Immature natural killer cell (primary cell): ENCODE measurements at places on chromosomes 1 and 21. TPM values are rescaled to one million over a fixed set of nuclear protein-coding genes. Genes with fewer than 3 reads are reported as not detected.

DNA sequence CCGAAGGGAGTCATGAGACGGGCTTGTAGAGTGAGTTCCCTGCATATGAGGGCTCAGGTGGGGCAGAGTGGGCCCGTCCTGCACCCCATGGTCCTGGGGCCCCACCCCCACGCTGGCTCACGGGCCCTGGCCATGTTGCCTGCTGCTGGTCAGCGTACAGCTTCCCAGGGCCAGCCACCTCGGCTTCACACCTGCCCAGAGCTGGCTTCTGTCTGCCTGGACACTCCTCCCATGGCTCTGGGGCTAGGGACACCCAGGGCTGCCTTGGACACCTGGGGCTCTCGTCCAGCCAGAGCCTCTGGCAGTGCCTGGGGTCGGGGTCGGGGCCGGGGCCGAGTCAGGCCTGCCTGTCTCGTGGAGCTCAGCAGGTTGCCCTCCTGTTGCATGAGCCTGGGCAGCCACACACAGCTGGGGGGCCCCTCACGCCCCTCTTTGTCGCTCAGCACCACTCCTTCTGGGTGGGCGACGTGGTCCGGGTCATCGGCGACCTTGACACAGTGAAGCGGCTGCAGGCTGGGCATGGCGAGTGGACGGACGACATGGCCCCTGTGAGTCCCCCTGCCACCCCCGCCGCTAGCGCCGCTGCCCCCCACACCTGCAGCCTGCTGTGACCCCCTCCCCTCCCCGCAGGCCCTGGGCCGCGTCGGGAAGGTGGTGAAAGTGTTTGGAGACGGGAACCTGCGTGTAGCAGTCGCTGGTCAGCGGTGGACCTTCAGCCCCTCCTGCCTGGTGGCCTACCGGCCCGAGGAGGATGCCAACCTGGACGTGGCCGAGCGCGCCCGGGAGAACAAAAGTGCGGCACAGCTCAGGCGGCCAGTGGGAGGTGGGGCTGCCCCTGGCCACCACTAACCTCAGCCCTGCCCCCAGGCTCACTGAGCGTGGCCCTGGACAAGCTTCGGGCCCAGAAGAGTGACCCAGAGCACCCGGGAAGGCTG lies 5.5 kb upstream of the MMP23B start:
- no peak for DNase-seq
- no peak overlapping the region for H3K27ac ChIP-seq
- no peaks in the 10 kb centered on the region for H3K36me3 ChIP-seq
- peaks cover 9% of the 10 kb centered on the region for H3K27me3 ChIP-seq

- peaks cover 11% of the 10 kb centered on the region for H3K27me3 ChIP-seq
- peak overlapping the region; percentile 85 for H3K4me3 ChIP-seq
- peak overlapping the region; percentile 93 for H3K27ac ChIP-seq
- DNase-seq, result peak; percentile 66
These were observed 712 bp downstream of the DEGS1 start for GRCh38 chr1:224183591-224184312.

GRCh38 chr1:152933196-152933595 lies 13.8 kb upstream of the SPRR5 start:
- H3K36me3 ChIP-seq, result no peaks in the 10 kb centered on the region
- H3K27ac ChIP-seq, result no peak overlapping the region
- H3K4me3 ChIP-seq, result no peak overlapping the region
- H3K27me3 ChIP-seq, result no peaks in the 10 kb centered on the region

DNA sequence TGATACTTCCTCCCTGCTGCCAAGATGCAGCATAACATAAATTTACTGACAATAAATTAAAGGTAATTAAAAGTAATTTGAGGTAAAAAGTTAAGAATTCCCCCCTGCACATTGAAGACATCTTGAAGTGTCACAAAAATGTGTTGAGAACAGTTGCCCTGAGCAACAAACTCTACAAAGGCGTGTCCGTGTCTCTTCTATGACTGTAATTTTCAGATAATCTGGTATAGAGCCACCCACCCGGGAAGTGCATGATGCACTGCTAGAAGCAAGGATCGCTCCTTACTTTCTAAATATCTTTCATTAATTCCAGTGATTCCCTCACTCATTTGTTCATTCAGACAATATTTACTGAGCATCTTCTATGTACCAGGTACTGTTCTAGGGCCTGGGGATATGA lies 11.0 kb upstream of the CASQ1 start:
- no peaks in the 10 kb centered on the region for H3K36me3 ChIP-seq
- H3K27me3 ChIP-seq, result peaks cover 2% of the 10 kb centered on the region
- H3K4me1 ChIP-seq, result no peaks in the 10 kb centered on the region
- no peak overlapping the region for H3K4me3 ChIP-seq

GRCh38 chr1:226945106-226945857 lies 5.2 kb downstream of the COQ8A start:
- peaks cover 32% of the 10 kb centered on the region for H3K4me1 ChIP-seq
- H3K4me3 ChIP-seq, result no peak overlapping the region
- peaks cover 4% of the 10 kb centered on the region for H3K36me3 ChIP-seq
- no peak overlapping the region for H3K27ac ChIP-seq

DNA sequence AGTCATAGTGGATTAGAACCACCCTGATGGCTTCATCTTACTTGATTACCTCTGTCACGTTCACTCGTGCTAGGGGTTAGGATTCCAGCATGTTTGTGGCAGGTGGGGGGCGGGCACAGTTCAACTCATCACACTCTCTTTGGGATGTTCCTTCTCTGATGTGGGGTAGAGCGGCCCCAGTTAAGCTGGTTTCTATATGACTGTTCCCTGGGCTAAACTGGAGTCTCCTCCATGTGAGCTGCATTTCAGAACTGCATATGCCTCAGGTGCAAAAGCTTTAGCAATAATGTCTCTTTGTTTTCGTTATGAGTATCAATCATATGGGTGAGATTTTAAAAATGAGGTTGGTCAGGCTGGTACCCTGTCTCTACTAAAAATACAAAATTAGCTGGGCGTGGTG lies 393.2 kb downstream of the RPS6KC1 start:
- no peak for DNase-seq
- H3K4me3 ChIP-seq, result no peak overlapping the region
- no peaks in the 10 kb centered on the region for H3K27me3 ChIP-seq
- no peaks in the 10 kb centered on the region for H3K4me1 ChIP-seq

DNA sequence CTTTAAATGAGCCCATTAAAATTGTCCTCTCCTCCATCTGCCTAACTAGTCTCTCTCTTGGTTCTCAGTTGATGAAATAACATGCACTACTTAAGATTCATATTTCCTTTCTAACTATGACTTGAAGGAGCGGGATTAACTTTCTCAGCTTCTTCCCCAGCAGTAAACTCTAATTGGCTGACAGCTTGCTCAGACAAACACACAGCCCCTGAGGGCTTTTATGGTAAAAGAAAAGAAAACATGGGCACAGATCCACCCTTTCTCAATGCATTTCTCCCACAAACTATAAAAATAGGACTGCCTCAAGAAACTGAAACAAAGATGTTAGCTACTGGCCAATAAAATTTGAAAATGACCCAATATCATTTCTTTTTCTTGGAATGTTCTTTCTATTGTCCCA lies 703.1 kb downstream of the ADGRL2 start:
- H3K27me3 ChIP-seq, result no peaks in the 10 kb centered on the region
- no peaks in the 10 kb centered on the region for H3K4me1 ChIP-seq

DNA sequence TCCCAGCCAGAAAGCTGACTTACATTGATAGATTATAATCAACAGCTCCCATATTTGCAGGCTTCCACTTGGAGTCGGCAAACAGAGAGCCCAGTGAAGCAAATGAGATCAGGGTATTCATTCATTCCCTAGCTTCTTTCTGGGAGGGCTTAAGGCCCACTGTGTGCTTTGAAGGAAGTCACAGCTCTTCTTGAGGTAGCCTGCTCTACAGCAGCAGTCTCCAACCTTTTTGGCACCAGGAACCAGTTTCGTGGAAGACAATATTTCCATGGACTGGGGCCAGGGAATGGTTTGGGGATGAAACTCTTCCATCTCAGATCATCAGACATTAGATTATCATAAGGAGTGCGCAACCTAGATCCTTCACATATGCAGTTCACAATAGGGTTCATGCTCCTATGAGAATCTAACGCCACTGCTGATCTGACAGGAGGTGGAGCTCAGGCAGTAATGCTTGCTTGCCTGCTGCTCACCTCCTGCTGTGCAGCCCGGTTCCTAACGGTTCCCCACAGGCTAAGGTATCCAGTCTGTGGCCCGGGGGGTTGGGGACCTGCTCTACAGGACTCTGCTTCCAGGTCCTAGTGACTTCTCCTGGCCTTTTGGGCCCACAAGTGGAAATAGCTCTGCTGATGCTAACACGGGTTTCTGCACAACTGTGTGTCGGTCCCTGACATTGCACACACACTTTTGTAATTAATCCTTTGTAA lies 13.7 kb upstream of the ADAM30 start:
- H3K4me3 ChIP-seq, result no peak overlapping the region
- H3K4me1 ChIP-seq, result peaks cover 13% of the 10 kb centered on the region
- peaks cover 4% of the 10 kb centered on the region for H3K27me3 ChIP-seq
- H3K36me3 ChIP-seq, result peaks cover 12% of the 10 kb centered on the region
- DNase-seq, result no peak

DNA sequence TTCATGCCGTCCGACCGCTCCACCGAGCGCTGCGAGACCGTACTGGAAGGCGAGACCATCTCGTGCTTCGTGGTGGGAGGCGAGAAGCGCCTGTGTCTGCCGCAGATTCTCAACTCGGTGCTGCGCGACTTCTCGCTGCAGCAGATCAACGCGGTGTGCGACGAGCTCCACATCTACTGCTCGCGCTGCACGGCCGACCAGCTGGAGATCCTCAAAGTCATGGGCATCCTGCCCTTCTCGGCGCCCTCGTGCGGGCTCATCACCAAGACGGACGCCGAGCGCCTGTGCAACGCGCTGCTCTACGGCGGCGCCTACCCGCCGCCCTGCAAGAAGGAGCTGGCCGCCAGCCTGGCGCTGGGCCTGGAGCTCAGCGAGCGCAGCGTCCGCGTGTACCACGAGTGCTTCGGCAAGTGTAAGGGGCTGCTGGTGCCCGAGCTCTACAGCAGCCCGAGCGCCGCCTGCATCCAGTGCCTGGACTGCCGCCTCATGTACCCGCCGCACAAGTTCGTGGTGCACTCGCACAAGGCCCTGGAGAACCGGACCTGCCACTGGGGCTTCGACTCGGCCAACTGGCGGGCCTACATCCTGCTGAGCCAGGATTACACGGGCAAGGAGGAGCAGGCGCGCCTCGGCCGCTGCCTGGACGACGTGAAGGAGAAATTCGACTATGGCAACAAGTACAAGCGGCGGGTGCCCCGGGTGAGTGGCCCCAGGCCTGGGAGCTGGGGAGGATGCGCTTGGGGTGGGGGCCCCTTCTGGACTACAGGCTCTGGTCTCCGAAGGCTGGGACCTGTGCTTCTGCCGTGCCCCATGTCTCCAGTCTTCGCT lies 1.1 kb downstream of the SKI start:
- peak overlapping the region; percentile 93 for H3K4me3 ChIP-seq
- H3K36me3 ChIP-seq, result no peaks in the 10 kb centered on the region
- peak overlapping the region; percentile 99 for H3K27ac ChIP-seq

GRCh38 chr1:160221089-160221488 lies 15.9 kb downstream of the PEA15 start:
- no peak overlapping the region for H3K4me3 ChIP-seq
- peaks cover 2% of the 10 kb centered on the region for H3K27me3 ChIP-seq
- no peak overlapping the region for H3K27ac ChIP-seq

DNA sequence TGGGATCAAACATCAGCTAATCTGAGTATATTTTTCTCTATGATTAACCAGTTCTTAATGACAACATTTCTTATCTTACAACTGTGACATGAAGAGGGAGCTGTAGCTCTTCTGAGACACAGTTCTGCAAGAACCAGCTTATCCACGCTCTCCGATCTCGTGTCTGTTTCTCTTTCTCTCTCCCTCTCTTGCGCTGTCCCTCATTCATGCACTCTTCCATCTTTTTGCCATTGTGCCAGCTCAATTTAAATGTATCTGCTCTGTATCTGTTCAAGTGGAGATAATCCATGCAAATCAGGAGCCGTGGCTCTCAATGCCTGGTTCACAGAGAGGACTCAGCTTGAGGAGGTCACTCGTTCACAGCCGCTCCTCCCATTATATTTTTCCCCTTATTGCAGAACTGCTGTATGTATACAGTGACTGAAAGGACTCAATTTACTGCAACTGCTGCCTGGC lies 494.7 kb upstream of the ADGRL2 start:
- H3K27ac ChIP-seq, result no peak overlapping the region
- no peaks in the 10 kb centered on the region for H3K27me3 ChIP-seq
- no peak overlapping the region for H3K4me3 ChIP-seq
- no peaks in the 10 kb centered on the region for H3K4me1 ChIP-seq
- H3K36me3 ChIP-seq, result no peaks in the 10 kb centered on the region

GRCh38 chr1:188991221-188991930 lies 1486.3 kb downstream of the BRINP3 start:
- no peak overlapping the region for H3K4me3 ChIP-seq
- H3K27me3 ChIP-seq, result no peaks in the 10 kb centered on the region
- peaks cover 6% of the 10 kb centered on the region for H3K36me3 ChIP-seq
- no peak for DNase-seq

- H3K27me3 ChIP-seq, result peaks cover 3% of the 10 kb centered on the region
- peaks cover 35% of the 10 kb centered on the region for H3K4me1 ChIP-seq
These were observed 86.8 kb upstream of the BCAR3 start for GRCh38 chr1:93768380-93768863.

GRCh38 chr1:112522621-112523020 lies 13.9 kb downstream of the WNT2B start:
- DNase-seq, result no peak
- H3K36me3 ChIP-seq, result peaks cover 10% of the 10 kb centered on the region
- H3K27me3 ChIP-seq, result no peaks in the 10 kb centered on the region
- H3K27ac ChIP-seq, result no peak overlapping the region

GRCh38 chr21:42003051-42003461 lies 7.1 kb downstream of the ZBTB21 start:
- no peak for DNase-seq
- peaks cover 22% of the 10 kb centered on the region for H3K36me3 ChIP-seq
- H3K4me3 ChIP-seq, result no peak overlapping the region
- H3K27ac ChIP-seq, result no peak overlapping the region
- no peaks in the 10 kb centered on the region for H3K4me1 ChIP-seq

DNA sequence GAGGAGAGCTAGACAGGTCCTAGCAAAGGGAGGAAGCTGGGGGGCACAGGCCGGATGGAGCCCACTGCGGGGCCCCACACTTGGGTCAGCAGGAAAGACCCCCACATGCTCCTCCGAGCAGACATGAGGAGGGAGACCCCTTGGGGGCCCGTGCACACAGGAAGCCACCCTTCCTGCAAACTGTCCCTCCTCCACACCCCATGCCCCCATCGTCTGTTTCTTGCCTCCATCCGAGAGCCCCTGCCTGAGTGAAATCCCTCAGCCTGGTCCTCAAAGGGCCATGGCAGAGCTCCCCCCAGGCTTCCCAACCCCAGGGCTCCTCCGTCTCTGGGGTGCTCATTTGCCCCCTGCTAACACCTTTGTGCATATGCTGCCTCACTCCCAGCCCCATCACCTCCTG lies 168.0 kb downstream of the PRDM16 start:
- no peak overlapping the region for H3K4me3 ChIP-seq
- H3K4me1 ChIP-seq, result no peaks in the 10 kb centered on the region
- H3K36me3 ChIP-seq, result no peaks in the 10 kb centered on the region

Gene SYNC
- polyA plus RNA-seq, result not detected

DNA sequence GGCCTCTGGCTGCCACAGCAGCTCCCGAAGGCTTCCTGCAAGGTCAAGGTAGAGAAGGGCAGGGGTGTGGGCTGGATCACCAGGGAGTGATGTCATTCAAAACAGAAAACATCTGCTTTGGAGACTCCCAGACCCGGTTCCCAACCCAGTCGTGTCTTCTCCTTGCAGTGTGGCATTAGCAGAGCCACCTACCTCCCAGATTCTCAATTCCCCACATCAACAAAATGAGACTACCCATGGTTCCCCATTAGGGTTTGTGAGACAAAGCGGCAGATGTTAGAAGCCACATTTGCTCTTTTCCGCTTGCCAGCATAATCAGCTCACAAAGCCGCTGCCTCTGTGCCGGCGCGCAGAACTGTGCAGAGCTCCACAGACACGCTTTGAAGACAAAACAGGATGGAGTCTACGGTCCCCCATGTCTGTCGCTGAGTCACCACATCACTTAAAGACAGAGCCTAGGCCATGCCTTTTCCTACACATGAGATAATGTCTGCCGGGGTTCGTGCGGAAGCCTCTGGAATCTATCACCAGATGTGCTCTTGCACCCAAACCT lies 12.5 kb downstream of the KIF17 start:
- H3K27ac ChIP-seq, result no peak overlapping the region
- peaks cover 2% of the 10 kb centered on the region for H3K27me3 ChIP-seq
- no peak for DNase-seq
- no peaks in the 10 kb centered on the region for H3K4me1 ChIP-seq
